ENCODE measurements at places on chromosomes 4 and X.
A peak's percentile ranks its signal among the peaks of the same experiment; 100 is the strongest.

- no peak for DNase-seq
Observed at GRCh38 chr4:138275963-138276621, 33.9 kb upstream of the SLC7A11 start.

- peak; percentile 87 for DNase-seq
Observed at GRCh38 chrX:38805432-38806389, 4.5 kb downstream of the MID1IP1 start.

- no peak for DNase-seq
Observed at GRCh38 chr4:74097631-74098426, 1.2 kb downstream of the CXCL2 start.

DNA sequence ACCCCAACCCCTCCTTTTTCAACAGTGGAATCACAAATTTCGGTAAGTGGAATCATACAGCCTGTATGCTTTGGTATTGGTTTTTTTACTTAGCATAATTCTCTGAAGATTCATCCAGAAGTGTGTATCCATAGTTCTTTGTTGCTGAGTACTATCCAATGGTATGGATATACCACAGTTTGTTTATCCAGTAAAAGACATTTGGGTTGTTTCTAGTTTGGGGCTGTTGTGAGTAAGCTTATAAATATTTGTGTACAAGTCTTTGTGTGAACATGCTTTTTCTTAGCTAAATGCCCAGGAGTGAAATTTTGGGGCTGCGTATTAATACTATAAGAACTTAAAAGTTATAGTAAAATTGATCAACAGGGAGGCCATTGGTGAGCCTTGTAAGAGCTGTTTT lies 57.5 kb upstream of the GC start:
- no peak for DNase-seq

DNA sequence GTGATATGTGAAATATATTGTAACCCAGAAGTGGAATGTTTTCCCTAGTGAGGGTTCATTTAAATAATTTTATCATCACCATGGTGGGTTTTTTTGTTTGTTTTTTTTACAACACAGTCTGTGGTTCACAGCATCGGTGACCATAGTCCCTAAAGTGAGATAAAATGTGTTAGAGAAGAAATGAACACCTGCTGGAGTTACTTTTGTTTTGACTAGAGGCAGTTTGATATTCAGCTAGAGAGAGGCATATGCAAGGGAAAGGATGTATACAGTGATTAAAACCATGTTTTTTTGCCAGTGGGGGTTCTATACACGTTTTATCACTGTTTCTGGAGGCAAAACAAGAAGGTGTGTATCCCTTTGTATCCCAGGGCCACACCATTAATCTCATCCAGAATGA lies 541.5 kb downstream of the PCDH7 start:
- DNase-seq, result no peak
